ENCODE measurements at places on chromosomes 2 and 18.

GRCh38 chr2:6080932-6081753 is 389.0 kb downstream of the SOX11 start:
- no peak for DNase-seq

- DNase-seq, result no peak
Measured at GRCh38 chr2:51997571-51997970, 965.6 kb upstream of the NRXN1 start.

GRCh38 chr2:104678181-104678580 is 175.7 kb upstream of the POU3F3 start:
- DNase-seq, result no peak

- no peak for DNase-seq
Measured at GRCh38 chr2:151767536-151767935, 33.3 kb upstream of the NEB start.

GRCh38 chr2:218317303-218317630 is 25.0 kb upstream of the TMBIM1 start:
- no peak for DNase-seq

- no peak for DNase-seq
Measured at GRCh38 chr2:203327582-203327900, 653 bp upstream of the ABI2 start.

DNA sequence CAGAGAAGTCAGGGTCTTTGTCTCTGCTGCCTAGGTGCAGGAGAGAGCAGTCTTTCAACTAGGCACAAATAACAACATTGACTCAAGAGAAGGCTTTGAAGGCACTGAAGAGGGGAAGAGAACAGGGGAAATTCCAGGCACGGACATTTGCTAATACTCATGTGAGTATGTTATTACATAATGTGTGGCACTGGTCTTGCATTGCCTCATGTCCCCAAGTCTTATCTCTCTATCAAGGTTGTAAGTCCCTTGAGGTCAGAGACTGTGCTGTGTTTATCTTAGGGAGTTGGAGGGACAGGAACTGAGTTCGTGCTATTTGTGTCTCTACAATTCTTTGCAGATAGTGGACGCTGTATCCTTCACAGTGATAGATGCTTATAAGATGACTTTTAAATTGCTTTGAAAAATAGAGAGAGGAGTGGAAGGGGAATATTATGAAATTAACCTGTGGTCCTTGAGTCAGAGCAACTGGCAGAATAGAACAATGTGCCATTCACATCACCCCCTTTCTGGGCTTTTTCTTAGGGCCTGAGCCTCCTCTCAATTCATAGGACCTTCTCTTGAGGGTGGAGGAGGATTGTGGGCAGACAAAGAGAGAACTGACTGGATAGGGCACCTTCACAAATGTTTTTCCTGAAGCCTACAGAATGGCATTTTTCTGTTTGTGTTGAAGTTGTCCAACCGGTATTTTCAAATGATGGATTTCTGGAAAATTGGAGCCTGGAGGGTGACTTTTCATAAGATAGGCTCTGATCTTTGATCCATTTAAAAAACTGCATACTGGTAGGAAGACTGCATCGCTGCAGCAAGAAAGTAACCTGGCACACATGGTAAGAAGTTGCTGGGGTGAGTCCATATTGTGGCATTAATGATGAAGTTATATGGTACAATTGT is 96.6 kb upstream of the CXCR4 start:
- peak; percentile 71 for DNase-seq
